Retinal pigment epithelial cell (primary cell): ENCODE measurements at places on chromosomes 3 and 15.
A peak's percentile ranks its signal among the peaks of the same experiment; 100 is the strongest.

DNA sequence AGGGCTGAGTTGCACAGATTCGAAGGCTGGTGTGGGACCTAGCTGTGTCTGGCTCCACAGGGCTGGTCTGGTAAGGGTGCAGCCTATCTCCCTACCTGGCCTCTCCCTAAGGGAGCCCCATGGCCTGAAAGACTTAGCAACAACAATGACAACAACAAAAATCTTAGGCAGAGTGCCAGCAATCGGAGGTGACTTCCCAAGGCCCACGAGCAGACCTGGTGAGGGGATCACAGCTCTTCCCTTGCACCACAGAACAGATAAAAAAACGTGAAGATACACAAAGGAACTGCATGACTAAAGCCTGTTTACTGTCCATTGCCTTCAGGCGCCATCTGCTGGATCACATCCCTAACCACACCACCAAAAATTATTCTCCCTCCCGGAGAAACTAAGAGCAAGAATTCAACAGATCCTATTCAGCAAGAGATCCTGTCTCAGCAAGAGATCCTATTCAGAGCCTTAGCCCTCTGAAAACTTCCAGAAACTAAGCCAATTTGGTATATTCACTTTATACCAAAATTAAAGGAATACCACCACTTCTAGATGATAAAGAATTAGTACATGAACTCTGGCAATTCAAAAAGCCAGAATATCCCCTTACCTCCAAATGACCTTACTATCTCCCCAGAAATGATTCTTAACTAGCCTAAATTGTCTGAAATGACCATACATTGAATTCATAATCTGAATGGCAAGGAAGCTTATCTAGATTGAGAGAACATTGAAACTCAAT is 24.1 kb upstream of the OR5K4 start:
- DNase-seq, result no peak

DNA sequence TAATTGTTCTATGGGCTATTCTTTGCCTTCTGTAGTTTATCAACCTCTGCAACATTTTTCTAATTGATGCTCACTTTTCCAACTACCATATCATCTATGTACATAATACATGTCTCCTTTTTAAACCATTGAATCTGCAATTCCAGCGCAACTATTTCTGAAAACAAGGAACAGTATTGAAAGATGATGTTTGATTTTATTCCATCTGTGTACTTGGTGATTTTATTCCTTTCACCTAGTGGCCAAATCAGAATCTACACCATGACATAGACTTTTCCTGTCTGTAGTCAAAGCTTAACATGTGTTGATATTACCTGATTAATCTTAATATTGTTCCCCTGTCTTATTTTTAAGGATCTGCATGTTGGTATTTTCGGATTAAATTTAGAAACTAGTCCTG is 13.0 kb downstream of the NKTR start:
- no peak for DNase-seq

GRCh38 chr3:186605078-186605477 is 7.8 kb upstream of the AHSG start:
- no peak for DNase-seq

DNA sequence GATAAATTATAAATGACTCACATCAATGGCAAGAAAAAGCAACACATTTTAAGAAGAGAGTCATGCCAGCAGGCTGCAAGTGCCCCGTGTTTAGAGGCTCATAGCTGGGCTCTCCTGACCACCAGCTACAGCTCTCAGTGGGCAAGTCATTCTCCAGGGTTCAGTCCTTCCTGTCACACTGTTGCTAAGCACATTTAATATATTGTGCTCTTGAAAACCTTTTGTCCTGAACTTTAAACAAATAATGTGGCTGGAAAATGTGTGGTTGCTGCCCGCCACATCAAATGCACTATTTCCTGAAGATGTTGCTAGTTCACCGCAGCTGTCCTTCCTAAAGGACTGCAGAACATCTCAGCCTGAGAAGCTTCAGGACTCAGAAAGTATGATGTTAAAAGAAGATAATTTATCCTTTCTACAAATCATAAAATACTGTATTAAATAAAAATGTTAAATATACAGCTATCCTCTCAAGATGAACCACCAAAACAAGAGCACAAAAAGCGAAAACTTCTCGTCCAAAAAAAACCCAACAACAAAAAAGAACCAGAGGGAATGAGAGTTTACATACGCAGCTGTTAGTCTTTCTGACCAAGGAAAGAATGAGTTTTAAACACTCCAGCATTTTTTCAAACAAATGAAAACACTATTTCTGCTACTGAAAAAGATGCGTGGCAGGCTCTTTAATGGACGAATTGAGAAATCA is 951 bp downstream of the TARS3 start:
- DNase-seq, result no peak

DNA sequence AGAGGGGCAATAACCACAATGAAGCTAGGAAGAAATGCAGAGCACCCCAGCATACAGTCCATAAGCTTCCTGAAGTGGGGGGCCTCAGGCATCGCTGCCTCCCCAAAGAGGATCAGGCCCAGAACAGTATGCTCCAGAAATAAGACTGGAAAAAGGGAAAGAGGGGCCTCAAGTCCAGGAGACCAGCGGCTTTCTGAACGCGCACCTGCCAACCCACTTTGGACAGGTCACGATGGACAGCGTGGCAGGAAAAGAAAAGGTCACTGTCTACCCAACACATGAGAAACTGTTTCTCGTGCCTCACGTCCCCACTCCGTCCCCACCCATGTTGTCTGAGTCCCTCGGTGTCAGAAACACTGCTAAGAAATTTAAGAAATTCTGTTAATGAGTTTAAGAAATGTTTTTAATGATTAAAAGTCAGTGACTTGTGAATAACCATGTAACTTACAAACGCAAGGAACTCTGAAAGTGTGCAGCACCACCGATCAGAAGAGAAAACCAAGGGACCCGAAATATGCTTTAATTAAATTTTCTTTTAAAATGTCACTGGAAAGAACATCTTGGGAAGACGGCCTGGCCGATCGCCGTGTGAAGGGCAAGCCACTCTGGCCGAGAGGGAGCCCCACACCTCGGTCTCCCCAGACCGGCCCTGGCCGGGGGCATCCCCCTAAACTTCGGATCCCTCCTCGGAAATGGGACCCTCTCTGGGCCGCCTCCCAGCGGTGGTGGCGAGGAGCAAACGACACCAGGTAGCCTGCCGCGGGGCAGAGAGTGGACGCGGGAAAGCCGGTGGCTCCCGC is 1.7 kb upstream of the PPARG start:
- DNase-seq, result no peak

GRCh38 chr3:172229462-172229861 is 190.1 kb downstream of the FNDC3B start:
- no peak for DNase-seq

GRCh38 chr3:155771126-155771525 is 26.3 kb upstream of the PLCH1 start:
- DNase-seq, result no peak

GRCh38 chr3:197750858-197751737 is 1.4 kb downstream of the FYTTD1 start:
- no peak for DNase-seq

DNA sequence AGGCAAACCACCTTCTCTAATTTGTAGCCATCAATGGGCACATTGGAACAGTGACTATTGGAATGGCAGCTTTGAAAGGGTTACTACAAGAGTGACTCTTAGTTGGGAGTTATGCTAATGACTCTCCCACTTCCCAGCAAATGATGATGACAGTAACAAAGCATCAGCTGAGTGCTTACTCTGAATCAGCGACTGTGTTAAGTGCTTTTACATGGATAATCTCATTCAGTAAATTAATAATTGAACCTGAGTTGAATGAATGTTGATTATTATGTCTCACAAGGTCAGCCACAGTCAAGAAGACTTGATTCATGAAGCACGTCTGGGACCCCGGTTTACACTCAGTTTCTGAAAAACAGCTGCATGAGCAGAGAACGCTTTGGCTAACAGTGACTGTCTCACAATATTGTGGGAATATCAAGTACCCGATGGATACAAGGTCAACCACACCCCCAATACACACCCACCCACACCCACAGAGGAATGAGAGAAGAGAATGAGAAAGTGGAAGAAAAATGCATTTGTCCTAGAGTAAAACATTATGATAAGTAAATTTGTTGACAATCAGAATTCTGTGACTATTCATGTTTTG is 242.0 kb upstream of the FEZF2 start:
- no peak for DNase-seq

DNA sequence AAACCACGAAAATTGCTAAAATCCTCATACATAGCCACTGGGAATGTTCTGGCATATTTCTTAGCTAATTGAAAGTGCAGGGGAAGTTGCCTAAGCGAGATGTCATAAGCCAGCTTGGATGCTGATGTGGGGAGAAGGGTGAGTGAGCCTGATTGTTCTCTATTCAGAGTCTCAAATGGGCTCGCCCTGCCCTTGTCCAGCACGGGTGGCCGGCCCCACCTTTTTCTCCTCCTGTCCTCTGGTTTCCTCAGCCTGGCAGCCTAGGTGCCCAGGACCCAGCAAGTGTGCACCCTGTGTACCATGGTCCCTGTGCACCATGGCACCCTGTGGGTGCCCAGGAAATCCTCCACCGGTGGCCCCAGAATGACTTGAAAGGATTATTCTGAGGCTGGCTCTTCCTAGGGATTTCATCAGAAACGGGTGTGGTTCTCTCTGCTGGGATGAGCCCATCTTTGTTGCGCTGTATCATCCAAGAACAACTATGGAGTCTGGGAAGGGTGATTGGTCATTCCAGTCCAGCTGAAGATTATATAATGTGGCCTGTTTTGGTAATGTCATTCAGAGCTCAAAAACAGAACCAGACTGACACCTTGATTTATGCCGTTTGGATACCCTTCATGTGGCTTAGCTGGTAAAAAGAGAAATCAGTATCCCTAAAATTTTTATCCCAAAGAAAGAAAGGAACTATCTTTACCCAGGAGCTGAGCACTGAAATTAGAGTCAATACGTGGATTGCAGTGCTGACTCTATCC is 150.8 kb upstream of the BHLHE40 start:
- no peak for DNase-seq

GRCh38 chr15:33098094-33099058 is 96.1 kb downstream of the FMN1 start:
- no peak for DNase-seq

DNA sequence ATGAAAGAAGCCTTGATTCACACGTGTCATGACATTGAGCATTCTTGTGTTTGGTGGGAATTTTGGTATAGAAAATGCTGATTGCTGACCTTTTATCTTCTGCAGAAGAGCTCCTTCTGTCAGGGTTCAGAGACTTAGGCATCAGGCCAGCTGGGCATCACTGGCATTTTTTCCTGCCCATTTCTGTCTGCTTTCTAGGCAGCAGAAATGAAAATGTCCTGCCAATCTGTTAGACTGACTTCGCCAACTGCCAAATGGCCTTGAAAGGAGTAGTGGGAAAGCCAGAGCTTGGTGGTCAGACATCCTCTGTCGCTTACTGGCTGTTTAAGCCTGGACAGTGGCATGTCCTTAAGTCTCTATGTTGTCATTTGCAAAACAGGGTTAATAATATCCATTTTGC is 57.4 kb downstream of the EEFSEC start:
- no peak for DNase-seq

GRCh38 chr3:25427942-25428788 is at the start of gene RARB:
TSS of gene RARB (plus strand) at chr3:25428263. CDS start at chr3:25428732, 469 bp downstream.
- DNase-seq, result peak; percentile 97

DNA sequence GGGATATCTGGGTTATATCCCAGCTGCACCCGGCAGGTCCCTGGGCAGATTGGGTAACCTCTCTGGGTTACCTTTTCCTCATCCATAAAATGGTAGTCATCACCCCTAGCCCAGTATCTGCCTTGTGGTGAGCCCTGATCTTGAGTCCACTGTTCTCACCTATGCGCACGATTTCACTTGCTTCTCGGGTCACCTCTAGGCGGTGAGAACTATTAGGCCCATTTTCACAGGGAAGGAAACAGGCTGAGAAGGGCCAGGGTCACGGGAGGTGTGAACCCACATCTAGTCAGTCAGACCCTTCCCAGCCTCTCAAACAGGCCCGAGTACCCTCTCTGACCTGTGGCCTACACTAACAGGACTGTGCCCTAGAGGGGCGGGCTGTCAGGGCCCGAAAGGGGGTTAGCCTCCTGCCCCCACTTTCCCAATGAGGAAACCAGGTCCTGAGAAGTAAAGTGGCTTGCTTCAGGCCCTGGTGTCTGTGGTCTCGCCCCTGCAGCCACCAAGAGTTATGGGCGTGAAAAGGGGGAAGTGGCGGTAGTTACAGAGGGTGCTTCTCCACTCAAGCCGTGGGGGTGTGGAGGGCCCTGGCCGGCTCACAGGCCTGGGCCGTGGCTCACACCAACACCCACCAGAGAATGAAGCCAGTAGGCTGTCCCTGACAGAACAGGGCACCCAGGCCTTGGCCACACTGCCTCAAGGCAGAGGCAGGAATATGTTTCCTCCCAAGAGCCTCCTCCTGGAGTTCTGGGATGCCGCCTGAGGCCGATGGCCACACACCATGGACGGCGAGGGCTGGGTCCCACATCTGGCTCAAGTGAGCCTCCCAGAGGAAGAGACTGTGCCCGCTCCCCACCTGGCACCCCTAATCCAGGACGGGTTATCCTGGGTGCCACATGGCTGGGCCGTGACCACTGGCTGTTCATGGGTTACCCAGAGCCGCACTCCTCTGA is 19.5 kb downstream of the PSTPIP1 start:
- no peak for DNase-seq

- no peak for DNase-seq
Measured at GRCh38 chr3:127158614-127159229, 34.2 kb upstream of the PRR23E start.

DNA sequence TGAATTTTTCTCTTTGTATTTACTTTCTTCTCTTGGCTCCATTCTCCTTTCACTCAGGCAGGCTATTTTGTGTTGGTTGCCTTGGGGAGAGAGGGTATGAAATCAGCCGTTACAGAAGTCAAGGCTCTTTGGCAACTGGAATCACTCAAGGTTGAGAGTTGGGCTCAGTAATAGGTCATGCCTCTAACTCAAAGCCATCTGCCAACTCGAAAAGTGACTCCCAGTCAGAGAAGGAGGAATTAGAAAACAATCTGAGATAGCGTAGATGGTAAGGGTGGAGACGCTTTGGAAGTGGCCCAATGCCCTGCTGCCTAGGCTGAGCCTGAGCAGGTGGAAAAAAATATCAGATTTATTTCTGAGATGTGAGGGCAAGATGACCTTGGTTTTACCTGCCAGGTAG is 205.7 kb upstream of the ST8SIA2 start:
- no peak for DNase-seq

- no peak for DNase-seq
Measured at GRCh38 chr3:185758912-185759311, 65.9 kb downstream of the IGF2BP2 start.
